ENCODE measurements at places on chromosomes 5 and 9. TPM values are rescaled to one million over a fixed set of nuclear protein-coding genes. Genes with fewer than 3 reads are reported as not detected.

- DNase-seq = no peak
- no peaks in the 10 kb centered on the region for H3K4me1 ChIP-seq
- H3K27ac ChIP-seq = no peak overlapping the region
- no peaks in the 10 kb centered on the region for H3K27me3 ChIP-seq
These were observed 109.5 kb downstream of the C9orf50 start for GRCh38 chr9:129511285-129511900.

GRCh38 chr5:151213803-151214613, 9.9 kb downstream of the CCDC69 start:
- peaks cover 75% of the 10 kb centered on the region for H3K4me1 ChIP-seq
- H3K36me3 ChIP-seq = peaks cover 43% of the 10 kb centered on the region
- peak; percentile 94 for DNase-seq
- no peaks in the 10 kb centered on the region for H3K27me3 ChIP-seq
- peak overlapping the region; percentile 88 for H3K4me3 ChIP-seq

DNA sequence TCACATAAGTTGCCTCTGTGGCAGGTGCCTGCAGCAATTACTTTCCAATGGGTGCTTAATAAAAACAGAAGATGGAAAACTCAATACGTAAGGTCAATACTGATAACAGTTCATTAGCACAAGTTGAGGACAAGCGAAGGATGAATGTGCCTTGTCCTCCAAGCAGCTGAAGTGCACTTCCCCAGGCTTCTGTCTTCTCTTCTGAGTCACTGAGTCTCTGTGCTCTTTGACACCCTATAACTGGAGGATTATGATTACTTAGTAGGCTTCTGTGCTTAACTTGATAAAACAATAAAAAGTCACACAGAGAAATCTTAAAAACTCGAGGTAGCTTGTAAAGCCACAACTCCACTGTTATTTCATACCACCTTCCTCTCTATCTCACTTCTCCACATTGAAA, 216.6 kb upstream of the ADCY2 start:
- no peaks in the 10 kb centered on the region for H3K36me3 ChIP-seq
- no peak overlapping the region for H3K4me3 ChIP-seq
- no peak for DNase-seq
- no peaks in the 10 kb centered on the region for H3K27me3 ChIP-seq

DNA sequence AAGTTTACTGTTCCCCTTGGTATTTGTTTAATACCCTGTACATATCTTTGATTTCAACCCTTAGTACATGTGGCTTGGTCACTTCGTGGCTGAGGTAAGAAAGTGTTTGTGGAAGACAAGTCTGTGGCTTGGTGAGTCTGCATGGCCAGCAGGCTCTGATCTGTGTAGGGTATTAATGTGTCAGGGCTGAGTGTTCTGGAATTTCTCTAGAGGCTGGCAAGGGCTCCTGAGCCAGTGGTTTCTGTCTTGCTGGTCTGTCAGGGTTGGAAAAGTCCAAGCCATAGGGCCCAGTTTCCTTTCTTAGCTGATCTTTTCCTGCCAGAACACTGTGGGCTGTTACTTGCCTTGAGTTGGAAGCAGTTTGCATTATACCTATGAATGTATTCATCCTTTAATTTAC, 48.0 kb upstream of the FBXL7 start:
- no peak overlapping the region for H3K27ac ChIP-seq
- H3K4me1 ChIP-seq = no peaks in the 10 kb centered on the region
- DNase-seq = no peak

GRCh38 chr5:145833631-145834200, 1.4 kb downstream of the PRELID2 start:
- peak overlapping the region; percentile 16 for H3K4me3 ChIP-seq
- H3K4me1 ChIP-seq = no peaks in the 10 kb centered on the region
- H3K36me3 ChIP-seq = no peaks in the 10 kb centered on the region
- DNase-seq = no peak
- H3K27ac ChIP-seq = no peak overlapping the region

- no peaks in the 10 kb centered on the region for H3K4me1 ChIP-seq
- no peak overlapping the region for H3K4me3 ChIP-seq
- DNase-seq = no peak
- no peak overlapping the region for H3K27ac ChIP-seq
These were observed 257.6 kb upstream of the ADAMTSL1 start for GRCh38 chr9:18216376-18216775.

DNA sequence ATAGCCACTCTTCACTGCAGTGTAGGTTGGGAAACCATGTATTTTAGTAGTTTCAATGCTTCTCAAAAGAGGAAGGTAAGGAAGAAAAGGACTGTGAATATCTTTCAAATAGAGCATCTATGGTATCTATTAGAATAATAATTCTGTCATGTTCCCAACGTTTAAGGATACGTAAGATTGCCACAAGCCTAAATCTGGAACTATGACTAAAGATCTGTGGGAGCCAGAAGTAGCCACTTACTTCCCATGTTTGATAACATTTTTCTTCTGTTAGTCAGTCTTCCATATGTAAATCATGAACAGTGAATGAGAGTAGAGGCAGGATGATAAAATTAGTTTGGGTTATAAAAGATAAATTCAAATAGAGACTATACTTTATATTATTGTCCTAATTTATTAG, 16.3 kb upstream of the MROH2B start:
- H3K36me3 ChIP-seq = no peaks in the 10 kb centered on the region
- no peaks in the 10 kb centered on the region for H3K4me1 ChIP-seq
- H3K27me3 ChIP-seq = no peaks in the 10 kb centered on the region
- DNase-seq = no peak
- no peak overlapping the region for H3K27ac ChIP-seq

GRCh38 chr9:76092572-76092971, 202.1 kb downstream of the PCSK5 start:
- no peak overlapping the region for H3K27ac ChIP-seq
- DNase-seq = no peak
- no peaks in the 10 kb centered on the region for H3K27me3 ChIP-seq

DNA sequence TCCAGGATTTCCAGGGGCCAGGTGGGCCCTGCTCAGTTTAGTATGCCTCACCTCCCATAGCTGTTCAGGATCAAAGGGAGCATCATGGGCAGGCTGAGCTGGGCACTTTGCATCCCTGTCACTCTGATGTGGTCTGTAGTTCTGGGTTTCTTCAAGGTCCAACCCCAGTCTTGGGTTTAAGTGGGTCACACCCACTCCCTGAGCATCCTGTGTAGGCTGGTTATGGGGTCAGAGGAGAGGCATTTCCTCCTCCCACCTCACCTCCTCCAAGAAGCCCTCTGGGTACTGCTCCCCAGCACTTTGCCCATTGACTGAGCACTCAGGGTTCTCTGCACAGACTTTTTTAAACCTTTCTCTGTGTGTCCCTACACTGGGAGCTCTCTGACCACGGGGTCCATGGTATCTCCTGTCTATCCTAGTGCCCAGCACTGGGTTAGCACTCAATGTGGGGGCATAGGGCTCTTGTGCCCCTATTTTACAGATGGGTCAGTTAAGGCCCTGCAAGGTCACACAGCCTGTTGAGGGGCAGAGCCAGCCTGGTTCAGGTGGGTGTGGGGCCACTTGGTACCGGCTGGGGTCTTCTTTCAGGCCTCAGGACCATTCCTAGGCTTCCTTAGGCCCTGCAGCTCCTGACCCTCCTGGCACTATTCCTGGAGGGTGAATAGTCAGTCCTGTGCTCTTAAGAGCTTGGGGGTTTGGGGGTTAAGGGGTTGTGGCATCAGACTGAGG, 19.0 kb downstream of the CXXC5 start:
- no peaks in the 10 kb centered on the region for H3K36me3 ChIP-seq
- peaks cover 63% of the 10 kb centered on the region for H3K4me1 ChIP-seq
- peak overlapping the region; percentile 55 for H3K27ac ChIP-seq
- H3K4me3 ChIP-seq = peak overlapping the region; percentile 50
- peak; percentile 43 for DNase-seq

GRCh38 chr9:121607434-121608167, 43.8 kb upstream of the DAB2IP start:
- no peak for DNase-seq
- H3K27ac ChIP-seq = no peak overlapping the region
- no peaks in the 10 kb centered on the region for H3K36me3 ChIP-seq
- peaks cover 36% of the 10 kb centered on the region for H3K27me3 ChIP-seq

GRCh38 chr5:37248421-37248969, 681 bp downstream of the CPLANE1 start:
- H3K36me3 ChIP-seq = no peaks in the 10 kb centered on the region
- peaks cover 13% of the 10 kb centered on the region for H3K4me1 ChIP-seq
- H3K4me3 ChIP-seq = peak overlapping the region; percentile 77

- no peak overlapping the region for H3K4me3 ChIP-seq
- no peaks in the 10 kb centered on the region for H3K4me1 ChIP-seq
- no peak for DNase-seq
- no peaks in the 10 kb centered on the region for H3K36me3 ChIP-seq
- H3K27ac ChIP-seq = no peak overlapping the region
These were observed 87.7 kb upstream of the PTPN3 start for GRCh38 chr9:109585796-109586195.

DNA sequence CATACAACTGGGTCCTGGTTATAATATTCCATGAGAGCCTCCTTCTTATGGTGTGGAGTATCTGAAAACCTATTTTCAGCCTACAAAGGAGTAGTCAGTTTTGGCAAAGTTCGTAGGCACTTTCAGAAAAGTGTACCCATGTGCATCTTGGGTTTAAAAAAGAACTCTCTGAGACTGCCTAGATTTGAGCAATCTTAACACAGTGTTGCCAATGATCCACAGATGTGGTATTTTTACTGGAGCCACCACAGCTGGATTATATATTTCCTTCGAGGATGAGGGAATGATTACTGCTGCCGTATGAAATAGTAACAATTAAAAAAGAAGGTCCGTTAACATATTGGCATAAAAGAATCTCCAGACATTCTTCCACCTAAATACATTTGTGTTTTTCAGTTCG, 1.1 kb downstream of the PALM2AKAP2 start:
- no peaks in the 10 kb centered on the region for H3K36me3 ChIP-seq
- H3K4me3 ChIP-seq = no peak overlapping the region
- H3K27ac ChIP-seq = no peak overlapping the region
- DNase-seq = no peak

GRCh38 chr9:118561051-118561450, 808.2 kb downstream of the BRINP1 start:
- DNase-seq = no peak
- no peaks in the 10 kb centered on the region for H3K27me3 ChIP-seq
- no peak overlapping the region for H3K27ac ChIP-seq
- no peaks in the 10 kb centered on the region for H3K36me3 ChIP-seq

GRCh38 chr9:93306081-93306480, 122.1 kb downstream of the WNK2 start:
- H3K4me3 ChIP-seq = no peak overlapping the region
- no peaks in the 10 kb centered on the region for H3K4me1 ChIP-seq
- H3K36me3 ChIP-seq = no peaks in the 10 kb centered on the region

- no peaks in the 10 kb centered on the region for H3K36me3 ChIP-seq
- H3K4me3 ChIP-seq = no peak overlapping the region
- H3K4me1 ChIP-seq = no peaks in the 10 kb centered on the region
- no peaks in the 10 kb centered on the region for H3K27me3 ChIP-seq
- DNase-seq = no peak
These were observed 272.2 kb downstream of the BNC2 start for GRCh38 chr9:16598316-16598715.

DNA sequence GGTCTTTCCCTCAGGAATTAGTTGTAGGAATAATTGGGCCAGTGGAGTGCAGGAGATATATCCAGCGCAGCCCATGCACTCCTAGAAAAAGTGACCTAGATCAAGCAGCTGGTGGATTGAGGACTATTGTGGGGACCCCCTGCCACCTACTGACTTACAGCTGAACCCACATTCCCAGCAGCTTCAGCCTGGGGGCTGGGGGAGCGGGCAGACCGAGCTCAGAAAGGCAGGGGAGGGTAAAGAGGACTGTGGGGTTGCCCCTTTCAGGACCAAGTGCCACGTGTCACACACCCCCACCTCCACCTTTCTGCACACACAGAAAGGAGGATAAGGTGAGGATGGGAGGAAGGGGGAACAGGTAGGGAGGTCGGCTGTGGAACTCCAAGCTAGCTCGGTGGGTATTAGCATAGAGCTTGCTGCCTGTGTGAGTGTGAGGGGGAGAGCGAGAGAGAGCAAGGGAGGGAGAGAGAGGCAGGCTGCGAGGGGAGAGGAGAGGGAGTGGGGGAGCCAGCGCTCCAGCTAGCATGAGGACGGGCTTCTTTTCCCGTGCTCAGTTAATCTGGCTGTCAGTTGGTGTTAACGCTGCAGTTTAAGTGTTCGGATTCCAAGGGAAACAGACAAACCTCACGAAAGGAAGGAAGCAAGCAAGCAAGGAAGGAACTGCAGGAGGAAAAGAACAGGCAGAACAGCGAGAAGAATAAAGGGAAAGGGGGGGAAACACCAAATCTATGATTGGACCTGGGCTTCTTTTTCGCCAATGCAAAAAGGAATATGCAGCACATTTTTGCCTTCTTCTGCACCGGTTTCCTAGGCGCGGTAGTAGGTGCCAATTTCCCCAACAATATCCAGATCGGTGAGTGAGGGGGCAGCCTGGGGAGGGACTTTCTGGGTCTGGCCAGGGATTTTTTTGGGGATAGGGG, at the start of gene GRIA1:
Gene GRIA1, plus strand, starts transcription at position 553 of the 920 bp plus-strand sequence.
- H3K36me3 ChIP-seq = no peaks in the 10 kb centered on the region
- no peak within 1 kb of the TSS for H3K27ac ChIP-seq
- no peak for DNase-seq
- peaks cover 37% of the 10 kb centered on the region for H3K27me3 ChIP-seq
- H3K4me3 ChIP-seq = no peak within 1 kb of the TSS

- peaks cover 11% of the 10 kb centered on the region for H3K27me3 ChIP-seq
- H3K36me3 ChIP-seq = no peaks in the 10 kb centered on the region
- H3K4me1 ChIP-seq = no peaks in the 10 kb centered on the region
- no peak overlapping the region for H3K4me3 ChIP-seq
- no peak for DNase-seq
These were observed 10.8 kb downstream of the FIBCD1 start for GRCh38 chr9:130927995-130928900.

Gene ZNG1A
- total RNA-seq = 44.5 TPM

Gene CARD6
- total RNA-seq = 1.4 TPM

Gene UGT3A2
- total RNA-seq = not detected

Gene SPINK13
- total RNA-seq = not detected

Gene SLIT3
- 0.74 TPM for total RNA-seq

Gene CCDC187
- total RNA-seq = not detected
